Sigmoid colon (tissue), 7 donors: ENCODE measurements at places on chromosomes 6 and 20. TPM values are rescaled to one million over a fixed set of nuclear protein-coding genes. Genes with fewer than 3 reads are reported as not detected.
A peak's percentile ranks its signal among the peaks of the same experiment; 100 is the strongest.

Gene C6orf58
- not detected for total RNA-seq

Gene KCNK16
- total RNA-seq = not detected

DNA sequence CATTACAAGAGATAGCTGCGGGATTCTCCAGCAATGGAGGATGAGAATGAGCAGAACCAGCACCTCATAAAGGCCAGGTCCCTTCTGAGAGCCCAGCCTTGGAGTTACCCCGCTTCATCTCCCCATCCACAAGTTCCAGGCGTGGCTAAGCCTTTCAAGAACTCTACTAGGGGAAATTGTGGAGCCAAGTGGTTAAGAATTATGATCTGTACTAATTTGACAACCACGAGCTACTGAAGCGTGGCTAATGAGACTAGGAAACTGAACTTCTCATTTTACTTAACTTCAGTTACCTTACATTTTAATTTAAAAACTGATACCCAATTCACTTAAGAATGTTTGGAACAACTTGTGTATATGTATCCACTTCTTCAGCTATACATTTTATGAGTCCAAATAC, 401.0 kb downstream of the PTPRT start:
- no peak for DNase-seq

Gene RIPPLY2
- not detected for total RNA-seq

DNA sequence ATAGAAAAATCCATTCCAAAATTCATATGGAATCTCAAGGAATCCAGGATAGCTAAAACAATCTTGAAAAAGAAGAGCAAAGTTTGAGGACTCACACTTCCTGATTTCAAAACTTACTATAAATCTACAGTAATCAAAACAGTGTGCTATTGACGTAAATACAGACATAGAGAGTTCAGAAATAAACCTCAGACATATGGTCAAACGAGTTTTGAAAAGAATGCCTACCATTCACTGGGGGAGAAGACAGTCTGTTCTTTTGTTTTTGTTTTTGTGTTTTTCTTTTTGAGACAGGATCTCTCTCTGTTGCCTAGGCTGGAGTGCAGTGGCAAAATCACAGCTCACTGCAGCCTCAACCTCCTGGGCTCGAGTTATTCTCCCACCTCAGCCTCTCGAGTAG, 25.3 kb upstream of the PROKR2 start:
- no peak for DNase-seq

- DNase-seq = peak; percentile 94
Observed at GRCh38 chr6:37705239-37706051, 7.8 kb upstream of the MDGA1 start.

DNA sequence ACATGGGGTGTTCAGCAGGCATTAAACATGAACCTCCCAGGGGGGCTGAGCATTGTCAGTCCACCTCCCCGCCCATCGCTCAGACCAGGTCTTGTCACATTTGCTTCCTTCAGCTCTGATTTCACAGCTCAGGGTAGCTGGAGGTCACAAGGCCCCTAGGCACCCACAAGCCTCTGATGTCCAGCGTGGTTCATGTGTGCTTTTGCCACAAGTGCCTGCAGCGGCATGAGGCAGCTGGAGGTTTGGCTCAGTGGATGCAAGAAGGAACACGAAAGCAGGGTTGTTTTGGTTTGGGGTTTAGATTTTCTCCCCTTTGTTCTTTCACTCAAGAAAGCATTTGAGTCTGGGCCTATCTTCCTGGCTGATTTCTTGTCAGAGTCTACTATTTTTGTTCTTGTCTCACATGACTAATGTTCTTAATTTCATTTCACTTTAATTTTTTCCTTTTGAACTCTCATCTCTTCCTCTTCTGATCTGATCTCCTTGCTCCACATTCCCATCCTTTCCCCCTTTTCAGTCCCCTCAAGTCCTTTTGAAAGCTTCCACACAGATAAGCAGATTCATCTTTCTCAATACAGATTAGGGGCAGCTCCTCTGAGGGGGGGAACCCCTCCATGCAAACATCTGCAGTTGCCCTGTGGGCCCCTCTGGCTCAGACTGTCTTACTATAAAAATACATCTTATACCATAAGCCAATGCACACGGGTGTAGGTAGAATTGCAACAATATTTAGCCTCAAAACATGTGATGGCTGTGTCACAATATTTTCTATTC, 68.1 kb upstream of the CEP85L start:
- DNase-seq = no peak

Gene PAK5
- 0.16 TPM for total RNA-seq

Gene GHRH
- total RNA-seq = not detected

GRCh38 chr20:14288341-14289330, 48.8 kb downstream of the FLRT3 start:
- no peak for DNase-seq

DNA sequence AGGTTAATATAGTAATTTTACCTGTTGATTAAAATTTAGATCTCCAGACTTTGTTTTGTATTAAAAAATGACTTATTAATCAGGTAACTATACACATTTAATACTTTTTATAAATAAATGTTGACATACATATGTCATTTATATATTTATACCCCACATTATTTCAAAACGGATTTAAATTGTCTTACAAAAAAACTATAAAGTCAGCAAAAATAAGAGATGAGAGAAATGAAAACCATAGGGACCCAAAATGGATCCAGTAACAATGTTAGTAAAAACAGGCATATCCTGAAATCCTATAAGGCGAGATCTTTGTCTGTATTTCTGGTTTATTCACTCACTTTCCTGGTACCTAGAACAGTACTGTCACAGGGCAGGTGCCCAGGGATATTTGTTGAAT, 91.5 kb downstream of the PACRG start:
- DNase-seq = no peak

Gene STMND1
- total RNA-seq = 0.36 TPM

DNA sequence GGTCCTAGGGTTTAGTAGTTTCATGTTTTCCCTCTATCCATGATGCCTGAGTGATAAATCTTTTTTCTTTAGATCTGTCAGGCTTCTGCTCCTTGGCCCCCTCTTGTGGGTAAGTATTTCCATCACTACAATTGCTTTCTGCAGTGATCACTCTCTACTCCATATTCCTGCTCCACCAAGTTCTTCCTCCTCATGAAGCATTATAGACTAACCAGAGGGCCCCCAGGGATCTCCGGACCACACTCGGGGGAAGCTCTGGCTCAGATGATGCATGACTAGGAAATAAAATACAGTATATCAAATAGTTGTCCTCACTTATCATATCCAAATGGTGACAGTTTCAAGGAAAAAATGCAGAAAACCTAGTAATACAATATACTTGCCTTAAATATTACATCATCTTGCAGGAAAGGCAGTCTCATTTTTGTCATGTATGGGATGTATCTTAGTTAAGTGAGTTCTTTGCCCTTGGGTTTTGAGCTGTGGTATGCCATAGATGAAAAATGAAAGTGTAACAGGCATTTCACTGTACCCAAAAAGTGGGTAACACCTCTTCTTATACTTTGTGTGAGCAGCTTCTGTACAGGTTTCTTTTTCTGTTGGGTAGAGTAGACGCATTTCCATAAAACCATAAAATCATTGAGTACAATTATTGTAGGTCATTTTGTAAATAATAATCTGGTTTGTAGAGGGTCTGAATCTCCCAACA, 200.9 kb upstream of the EYA4 start:
- no peak for DNase-seq

DNA sequence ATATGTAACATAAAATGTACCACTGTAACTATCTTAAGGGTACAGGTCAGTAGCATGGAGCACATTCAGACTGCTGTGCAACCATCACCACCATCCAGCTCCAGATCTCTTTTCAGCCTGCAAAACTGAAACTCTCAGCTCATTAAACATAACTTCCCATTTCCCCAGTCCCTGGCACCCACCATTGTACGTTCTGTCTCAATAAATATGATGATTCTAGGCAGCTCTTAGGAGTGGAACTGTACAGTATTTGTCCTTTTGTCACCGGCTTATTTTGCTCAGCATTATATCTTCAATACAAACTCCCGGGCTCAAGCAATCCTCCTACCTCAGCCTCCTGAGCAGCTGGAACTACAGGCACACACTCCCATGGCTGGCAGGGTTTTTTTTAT, 1.5 kb downstream of the ZC3H12D start:
- DNase-seq = no peak

- DNase-seq = no peak
Observed at GRCh38 chr6:114989279-114989964, 646.6 kb upstream of the HS3ST5 start.

- DNase-seq = no peak
Observed at GRCh38 chr6:94272327-94272726, 853.0 kb upstream of the EPHA7 start.

Gene TP53INP2
- 26.9 TPM for total RNA-seq

Gene TREML2
- not detected for total RNA-seq

DNA sequence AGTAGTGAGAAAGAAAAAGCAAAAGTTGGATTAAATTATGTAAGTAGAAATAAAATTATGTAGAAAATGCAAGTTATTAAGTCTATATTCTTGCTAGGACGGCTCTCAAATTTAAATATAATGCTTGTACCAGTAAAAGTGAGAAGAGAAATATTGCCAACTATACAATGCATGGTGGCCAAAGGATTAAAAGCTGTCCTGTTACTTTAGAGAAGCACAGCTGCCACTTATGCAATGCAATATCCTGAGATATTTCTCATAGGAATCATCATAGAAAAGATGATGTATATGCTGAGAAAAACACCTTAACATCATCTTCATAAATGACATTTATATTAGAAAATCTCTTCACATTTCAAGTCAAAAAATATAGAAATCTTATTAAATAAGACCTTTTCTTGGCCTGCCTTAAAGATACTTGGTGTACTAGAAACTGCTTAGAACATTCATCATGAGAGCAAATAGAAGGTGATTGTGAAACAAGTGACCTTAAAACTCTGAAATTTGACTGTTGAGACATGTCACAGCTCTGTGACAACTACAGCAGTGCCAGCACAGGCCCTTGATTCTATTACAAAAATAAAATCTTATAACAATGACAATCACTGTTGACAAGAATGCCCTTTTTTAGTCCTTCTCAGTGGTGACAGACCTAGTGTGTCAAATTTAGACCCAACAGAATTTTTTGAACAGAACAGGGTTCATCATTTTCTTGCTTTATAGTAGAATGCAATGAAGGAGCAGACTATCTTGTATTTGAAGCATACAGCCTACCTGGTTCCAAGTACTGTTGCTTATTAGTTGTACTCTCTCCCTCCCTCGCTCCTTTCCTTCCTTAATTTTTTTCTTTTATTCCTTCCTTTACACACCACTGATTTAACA, 173.1 kb downstream of the CLVS2 start:
- no peak for DNase-seq
